Activated naive CD8-positive, alpha-beta T cell treated with anti-CD3 and anti-CD28 coated beads for 36 hours (primary cell): ENCODE measurements at places on chromosomes 4 and X. TPM values are rescaled to one million over a fixed set of nuclear protein-coding genes. Genes with fewer than 3 reads are reported as not detected.

- no peak overlapping the region for H3K27ac ChIP-seq
- no peak for DNase-seq
- H3K4me3 ChIP-seq: peak overlapping the region; percentile 75
- no peaks in the 10 kb centered on the region for H3K36me3 ChIP-seq
- no peaks in the 10 kb centered on the region for H3K27me3 ChIP-seq
Measured at GRCh38 chrX:276581-277201, 4.5 kb upstream of the PLCXD1 start.

DNA sequence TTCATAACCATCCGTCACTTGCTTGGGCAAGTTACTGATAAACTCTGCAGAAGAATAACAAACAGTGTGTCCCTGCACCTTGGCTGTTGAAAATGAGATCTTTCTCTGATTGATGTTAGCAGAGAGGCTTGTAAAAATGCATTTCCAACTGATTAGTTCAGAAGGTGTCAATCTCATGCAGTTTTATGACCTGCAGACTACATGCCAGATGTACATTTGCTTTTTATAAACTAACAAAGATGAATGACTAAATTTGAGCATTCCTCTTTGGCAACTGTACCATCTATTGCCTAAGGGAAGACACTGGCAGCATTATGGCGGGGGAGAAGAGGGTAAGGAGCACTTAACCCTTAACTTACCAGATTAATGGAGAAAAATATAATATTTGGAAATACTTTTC lies 192.8 kb downstream of the DCTD start:
- no peaks in the 10 kb centered on the region for H3K4me1 ChIP-seq
- H3K27ac ChIP-seq: no peak overlapping the region
- no peak overlapping the region for H3K4me3 ChIP-seq
- DNase-seq: no peak
- peaks cover 7% of the 10 kb centered on the region for H3K27me3 ChIP-seq

SPATA4 gene
- not detected for total RNA-seq

- no peaks in the 10 kb centered on the region for H3K27me3 ChIP-seq
- H3K4me3 ChIP-seq: no peak overlapping the region
- no peaks in the 10 kb centered on the region for H3K36me3 ChIP-seq
- H3K4me1 ChIP-seq: no peaks in the 10 kb centered on the region
- H3K27ac ChIP-seq: no peak overlapping the region
Measured at GRCh38 chr4:124334119-124334518, 378.4 kb downstream of the ANKRD50 start.

TMEM165 gene
- total RNA-seq: 60.8 TPM

DNA sequence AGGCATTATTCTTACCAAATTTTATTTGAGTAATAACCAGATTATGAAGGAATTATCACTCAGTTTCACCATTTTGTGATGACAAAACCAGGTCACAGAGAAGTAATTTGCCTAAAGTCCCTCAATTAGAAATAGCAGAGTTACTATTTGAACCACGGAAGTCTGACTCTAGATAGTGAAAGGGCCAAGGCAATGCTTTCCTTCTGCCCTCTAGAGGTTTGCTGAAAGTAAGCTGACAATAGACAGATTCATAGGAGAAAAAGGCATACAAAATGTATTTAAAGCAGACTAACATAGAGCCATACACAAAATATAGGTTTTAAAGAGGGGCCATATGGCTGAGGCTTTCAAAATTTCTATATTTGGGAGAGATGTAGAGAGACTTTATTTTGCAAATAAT lies 43.1 kb downstream of the CXXC4 start:
- H3K36me3 ChIP-seq: no peaks in the 10 kb centered on the region
- no peak overlapping the region for H3K4me3 ChIP-seq
- H3K27me3 ChIP-seq: no peaks in the 10 kb centered on the region
- no peak for DNase-seq
